ENCODE measurements at places on chromosomes 6 and 20.
A peak's percentile ranks its signal among the peaks of the same experiment; 100 is the strongest.

DNA sequence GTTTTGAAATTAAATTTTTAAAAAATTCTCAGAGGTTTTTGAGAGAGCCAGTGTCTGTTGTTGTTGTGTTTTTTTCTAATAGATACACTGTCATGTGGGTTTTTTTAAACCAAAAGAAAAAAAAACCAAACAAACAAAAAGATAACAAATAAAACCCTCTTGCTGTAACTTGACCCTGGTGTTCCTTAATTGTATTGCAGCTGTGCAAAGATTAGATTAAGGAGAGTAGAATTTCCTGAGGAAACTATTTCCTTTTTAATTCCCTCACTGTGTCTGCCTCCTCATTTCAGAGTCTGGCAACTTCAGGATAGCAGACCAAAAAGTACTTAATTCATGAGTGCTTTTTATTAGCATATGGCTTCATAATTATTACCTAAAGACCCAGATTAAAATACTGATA lies 281.9 kb downstream of the EPM2A start:
- no peak for DNase-seq

GRCh38 chr6:132763269-132763668 lies 5.6 kb upstream of the VNN2 start:
- DNase-seq = peak; percentile 21

DNA sequence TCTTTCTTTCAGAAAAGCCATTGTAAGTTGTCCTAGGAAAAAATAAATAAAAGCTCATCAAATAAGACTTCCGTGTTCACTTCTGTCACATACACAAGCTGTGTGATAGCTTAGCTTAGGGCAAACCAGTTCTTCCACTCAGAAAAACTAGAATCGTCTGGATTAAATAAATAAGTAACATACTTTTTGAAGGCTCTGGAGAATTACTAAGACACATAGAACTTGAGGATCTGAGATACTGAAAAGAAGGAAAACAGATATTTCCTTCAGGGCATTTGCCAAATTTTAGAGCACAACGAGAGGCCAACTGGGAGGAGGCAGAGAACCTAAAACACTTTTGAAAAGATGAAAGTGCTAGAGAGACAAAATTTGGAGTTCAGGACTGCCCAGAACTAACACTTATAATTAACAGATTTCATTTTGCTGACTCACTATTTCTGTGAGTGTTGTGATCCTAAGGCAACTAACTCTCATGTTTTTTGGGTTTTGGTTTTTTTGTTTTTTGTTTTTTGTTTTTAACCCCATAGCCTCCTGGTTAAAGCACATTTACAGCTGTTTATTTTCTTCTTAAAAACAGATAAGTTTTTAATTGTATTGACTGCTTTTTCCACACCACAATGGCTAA lies 38.7 kb upstream of the THEMIS start:
- DNase-seq = no peak

DNA sequence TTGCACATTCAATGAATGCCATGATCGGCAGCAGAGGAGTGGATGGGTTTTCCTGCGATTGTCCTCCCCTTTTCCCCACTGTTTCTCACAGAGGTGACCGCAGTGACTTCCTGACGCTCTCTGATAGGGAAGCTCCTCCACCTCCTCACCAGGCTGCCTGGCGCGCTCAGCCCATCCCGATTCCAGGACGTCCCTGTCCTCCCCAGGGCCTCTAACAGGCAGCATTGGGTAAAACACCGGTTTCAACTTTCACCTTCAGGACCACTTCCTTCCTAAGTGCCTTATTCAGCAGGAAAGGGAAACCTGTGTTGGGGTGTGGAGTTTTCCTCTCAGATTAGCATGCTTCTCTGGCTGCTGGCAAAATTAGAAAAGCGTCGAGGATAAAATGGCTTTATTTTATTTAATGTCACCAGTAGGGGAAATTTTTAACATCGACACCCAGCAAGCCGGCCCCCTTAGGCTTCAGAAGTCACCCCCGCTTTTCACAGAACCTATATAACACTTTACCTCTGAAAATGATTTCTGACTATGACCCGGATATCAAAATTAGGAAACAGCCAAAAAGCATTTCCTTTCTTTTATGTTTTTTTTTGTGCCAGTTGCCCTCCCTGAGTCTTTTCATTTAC lies 570.4 kb upstream of the GJE1 start:
- peak; percentile 49 for DNase-seq

GRCh38 chr20:62627901-62628612 lies 14.2 kb upstream of the SLCO4A1 start:
- DNase-seq = no peak

DNA sequence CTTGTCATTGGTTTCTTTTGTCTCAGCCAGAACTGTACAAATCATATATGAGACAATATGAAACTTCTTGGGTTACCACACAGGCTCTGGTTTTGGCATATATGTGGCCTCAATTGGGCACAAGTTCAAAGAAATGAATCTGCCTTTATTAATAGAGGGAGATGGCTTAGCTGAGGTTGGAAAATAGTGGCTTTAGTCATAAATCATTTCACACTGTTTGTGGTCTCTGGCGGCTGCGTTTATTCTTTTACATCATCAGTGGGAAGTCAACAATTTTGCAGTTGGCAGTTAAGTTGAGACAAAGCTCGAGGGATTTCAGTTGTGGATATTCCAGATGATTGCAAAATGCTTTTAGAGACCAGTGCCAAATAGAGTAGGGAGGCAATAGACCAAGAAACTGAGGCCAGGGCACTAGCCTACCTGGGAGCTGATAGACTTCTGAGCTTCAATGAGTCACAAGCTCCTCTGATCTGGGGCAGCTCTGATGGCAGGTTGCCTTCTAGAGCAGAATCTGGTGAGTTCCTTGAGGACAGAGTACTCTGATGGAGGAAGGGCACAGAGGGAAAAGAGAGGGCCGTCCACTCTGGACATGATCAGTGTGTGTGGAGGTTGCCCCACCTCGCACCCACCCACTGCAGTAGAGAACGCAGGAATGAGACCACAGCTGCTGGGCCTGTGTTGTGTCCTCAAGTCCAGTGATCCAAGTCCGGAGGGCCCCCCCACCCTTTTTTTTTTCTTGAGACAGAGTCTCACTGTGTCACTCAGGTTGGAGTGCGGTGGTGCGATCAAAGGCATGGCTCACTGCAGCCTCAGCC lies 73.5 kb downstream of the ARMC2 start:
- peak; percentile 64 for DNase-seq

DNA sequence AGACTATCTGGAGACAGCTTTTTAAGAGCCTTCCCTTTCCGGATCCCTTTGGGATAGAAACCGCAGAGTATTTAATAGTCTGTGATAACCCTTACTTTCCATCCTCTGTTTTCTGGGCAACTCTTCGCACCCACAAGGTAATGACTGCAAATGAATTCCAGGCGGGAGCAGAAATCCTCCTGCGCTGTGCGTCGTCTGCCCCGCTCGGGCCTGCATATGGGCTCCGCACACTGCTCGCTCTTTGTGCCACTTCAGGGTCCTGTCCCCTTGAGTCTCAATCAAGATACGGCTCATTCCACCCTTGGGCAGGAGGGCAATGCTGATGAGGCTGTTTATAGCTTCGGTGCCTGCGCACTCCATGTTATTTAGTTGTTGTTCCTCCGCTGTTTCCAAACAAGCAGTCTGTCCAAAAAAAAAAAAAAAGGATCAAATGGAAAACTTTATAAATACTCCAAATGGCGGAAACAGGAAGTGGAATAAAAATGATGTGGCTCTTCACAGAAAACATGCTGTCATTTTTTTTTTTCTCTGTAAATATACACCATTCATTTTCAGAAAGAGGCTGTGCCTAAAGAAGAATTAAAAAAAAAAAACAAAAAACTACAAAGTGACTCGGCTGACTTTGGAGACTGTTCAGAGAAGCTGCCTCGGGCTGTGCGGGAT lies 169.6 kb upstream of the GMDS start:
- no peak for DNase-seq

DNA sequence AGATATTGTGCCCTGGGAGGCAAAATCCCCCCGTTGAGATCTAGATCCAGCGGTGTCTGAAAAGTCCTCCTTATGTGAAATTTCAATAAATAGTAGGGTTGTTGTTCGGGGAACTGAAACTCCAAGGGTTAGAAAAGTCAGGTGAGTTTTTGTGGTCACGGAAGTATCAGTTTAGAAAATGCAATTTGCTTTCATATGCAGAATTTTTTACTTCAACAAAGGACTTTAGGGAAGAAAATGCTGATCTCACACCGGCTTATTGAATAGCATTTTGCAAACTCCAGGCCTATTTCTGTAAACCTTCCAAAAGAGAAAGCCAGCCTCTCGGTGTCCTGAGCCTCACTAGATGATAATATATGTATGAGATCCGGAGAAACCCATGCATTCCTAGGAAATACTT lies 254.7 kb downstream of the TSHZ2 start:
- DNase-seq = no peak

- DNase-seq = no peak
These were observed 23.3 kb downstream of the MAP7 start for GRCh38 chr6:136526937-136527336.

- DNase-seq = no peak
These were observed 58.3 kb upstream of the CARMIL1 start for GRCh38 chr6:25220857-25221256.

GRCh38 chr6:19004176-19004575 lies 617.0 kb downstream of the RNF144B start:
- DNase-seq = no peak

DNA sequence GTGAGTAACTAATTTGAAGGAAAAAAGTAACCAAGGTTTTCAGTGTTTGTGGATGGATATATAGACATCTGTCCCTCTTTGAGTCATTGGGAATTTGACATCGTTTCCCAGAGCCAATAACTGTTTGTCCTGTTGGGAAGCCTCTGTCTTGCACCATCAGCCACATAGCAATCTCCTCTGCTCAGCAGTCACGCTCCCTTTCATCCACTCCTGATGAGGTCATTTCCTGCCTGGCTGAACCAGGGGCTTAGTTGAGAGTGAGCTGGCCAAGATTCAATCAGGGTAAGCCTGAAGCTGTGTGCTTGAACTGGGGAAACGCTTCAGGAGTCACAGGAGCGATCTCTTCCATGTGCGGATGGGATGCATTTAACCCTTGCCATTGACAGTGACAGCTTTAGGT lies 121.5 kb upstream of the FOXQ1 start:
- DNase-seq = no peak

GRCh38 chr6:81063891-81064290 lies 688.6 kb downstream of the TENT5A start:
- no peak for DNase-seq

GRCh38 chr6:90286884-90287488 lies 9.7 kb downstream of the BACH2 start:
- DNase-seq = peak; percentile 63

GRCh38 chr6:35691027-35691824 lies 2.5 kb upstream of the FKBP5 start:
- DNase-seq = peak; percentile 85

DNA sequence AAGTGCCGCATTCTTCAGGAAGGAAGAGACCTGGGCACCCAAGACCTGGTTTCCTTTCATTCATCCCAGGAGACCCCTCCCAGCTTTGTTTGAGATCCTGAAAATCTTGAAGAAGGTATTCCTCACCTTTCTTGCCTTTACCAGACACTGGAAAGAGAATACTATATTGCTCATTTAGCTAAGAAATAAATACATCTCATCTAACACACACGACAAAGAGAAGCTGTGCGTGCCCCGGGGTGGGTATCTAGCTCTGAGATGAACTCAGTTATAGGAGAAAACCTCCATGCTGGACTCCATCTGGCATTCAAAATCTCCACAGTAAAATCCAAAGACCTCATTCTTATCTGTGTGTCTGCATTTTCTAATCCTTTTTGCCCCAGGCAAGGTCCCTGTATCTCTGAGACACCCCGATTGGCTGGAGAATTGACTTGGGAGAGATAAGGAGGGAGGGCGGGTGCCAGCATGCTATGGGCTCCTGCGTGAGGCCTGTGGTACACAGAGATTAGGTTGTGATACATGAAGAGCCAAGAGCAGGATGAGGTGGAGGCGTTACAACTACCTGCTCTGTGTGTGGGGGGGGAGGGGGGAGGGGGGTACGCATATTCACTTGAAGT lies 4.8 kb downstream of the MUC21 start:
- no peak for DNase-seq

DNA sequence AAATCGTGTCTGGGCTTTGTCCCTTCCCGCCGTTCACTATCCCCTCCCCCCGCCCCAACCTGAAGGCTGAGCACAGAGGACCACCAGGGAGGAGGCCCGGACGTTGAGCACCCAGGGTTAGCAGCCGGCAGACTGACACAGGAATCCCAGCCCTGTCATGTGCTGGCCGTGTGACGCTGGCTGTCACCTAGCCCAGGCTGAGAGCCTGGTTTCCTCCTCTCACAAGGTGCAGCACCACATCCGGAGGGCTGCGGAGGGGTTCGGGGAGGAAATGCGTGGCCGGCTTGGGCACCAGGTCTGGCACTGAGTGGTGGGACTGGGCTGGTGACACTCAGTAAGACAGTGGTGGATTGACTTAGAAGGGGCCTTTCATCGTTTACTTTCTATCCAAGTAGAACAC lies 4.6 kb upstream of the LSM14B start:
- no peak for DNase-seq

GRCh38 chr20:56428881-56429280 lies 16.8 kb downstream of the CASS4 start:
- DNase-seq = no peak

DNA sequence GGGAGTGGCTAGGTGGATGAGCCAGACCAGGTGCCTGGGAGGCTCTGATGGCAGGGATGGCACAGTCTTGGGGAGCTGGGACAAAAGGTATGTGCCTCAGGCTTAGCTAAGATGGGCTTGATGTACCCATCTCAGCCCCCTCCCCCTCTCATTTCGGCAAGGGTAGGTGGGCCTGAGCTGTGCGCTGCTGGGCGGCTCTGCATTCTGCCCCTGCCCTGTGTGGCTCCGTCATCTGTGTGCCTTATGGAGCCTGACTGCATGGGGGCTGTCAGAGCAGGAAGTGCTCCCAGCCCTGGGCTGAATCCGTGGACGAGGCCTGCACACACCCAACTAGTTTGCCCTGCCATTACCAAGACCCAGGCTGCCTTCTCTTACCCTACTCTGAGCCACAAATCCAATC lies 54.7 kb downstream of the PYGB start:
- no peak for DNase-seq

GRCh38 chr20:44688053-44688625 lies 27.0 kb upstream of the CCN5 start:
- no peak for DNase-seq
